ENCODE measurements at places on chromosomes 7 and 10.

- DNase-seq: no peak
These were observed 83.9 kb downstream of the SEC23IP start for GRCh38 chr10:119976421-119976820.

DNA sequence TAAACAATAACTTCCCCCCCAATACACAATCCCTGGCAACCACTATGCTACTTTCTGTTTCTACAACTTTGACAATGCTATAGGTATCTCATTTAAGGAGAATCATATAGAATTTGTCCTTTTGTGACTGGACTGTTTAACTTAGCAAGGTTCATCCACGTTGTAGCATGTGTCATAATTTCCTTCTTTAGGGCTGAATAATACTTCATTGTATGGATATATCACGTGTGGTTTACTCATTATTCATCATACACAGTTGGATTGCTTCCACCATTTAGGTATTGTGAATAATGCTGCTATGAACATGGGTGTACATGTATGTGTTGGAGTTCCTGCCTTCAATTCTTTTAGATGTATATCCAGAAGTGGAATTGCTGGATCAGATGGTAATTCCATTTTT, 111.0 kb downstream of the LMBR1 start:
- DNase-seq: no peak

GRCh38 chr7:28071570-28071969, 109.0 kb downstream of the JAZF1 start:
- no peak for DNase-seq

DNA sequence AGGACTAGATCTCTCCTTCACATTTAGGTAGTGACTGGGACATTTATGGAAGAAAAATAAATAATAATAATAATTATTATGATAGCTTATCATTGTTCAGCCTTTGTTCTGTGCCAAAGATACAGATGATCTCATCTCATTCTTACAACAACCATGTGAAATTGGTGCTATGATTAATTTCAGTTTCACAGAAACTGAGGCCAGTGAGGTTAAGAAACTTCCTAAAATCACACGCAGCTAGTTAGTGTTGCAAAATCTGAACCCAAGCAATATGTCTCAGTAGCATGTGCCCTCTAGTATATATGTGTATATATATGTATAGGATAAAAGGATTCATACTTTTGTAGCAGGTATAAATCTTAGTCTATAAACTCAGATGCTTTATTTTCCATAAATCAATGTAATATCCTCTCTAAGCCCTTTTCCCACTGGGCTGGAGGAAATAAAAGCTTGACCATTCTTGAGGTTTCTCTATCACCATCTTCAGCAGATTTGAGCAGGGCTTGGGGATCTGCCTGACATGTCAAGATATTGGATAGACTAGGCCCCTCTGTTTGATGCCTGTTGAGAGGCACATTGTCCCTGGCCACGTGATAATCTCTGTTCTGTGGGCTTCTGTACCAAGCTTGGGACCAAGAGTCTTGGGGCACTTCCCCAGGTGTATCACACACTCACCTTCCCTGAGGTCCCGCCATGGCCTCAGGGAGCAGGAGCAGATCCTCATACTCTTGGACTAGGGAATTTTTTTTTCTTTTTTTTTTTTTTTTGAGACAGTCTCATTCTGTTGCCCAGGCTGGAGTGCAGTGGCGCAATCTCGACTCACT, 172.6 kb upstream of the NRP1 start:
- DNase-seq: no peak

DNA sequence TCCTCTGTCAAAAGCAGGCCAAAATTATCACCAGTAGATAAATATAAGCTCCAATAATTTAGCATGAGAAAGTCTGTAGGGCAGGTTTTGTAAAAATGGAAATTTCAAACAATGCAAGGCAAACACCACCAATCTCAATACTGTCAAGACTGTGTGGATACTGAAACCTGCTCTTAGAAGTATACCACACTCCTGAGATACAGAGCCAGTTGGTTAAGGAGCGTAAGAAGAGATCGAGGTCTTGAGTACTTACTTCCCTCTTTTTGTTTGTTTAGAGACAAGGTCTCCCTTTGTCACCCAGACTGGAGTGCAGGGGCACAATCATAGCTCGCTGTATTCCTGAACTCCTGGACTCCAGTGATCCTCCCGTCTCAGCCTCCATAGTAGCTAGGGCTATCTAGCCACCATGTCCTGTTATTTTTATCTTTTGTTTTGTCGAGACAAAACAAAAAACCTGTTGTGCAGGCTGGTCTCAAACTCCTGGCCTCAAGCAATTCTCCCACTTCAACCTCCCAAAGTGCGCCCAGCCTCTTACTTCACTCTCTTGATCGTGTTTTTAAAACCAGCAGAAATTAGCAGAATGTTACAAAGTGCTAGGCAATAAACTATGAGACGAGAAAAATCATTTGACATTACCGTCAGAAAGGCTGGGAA, 205.7 kb downstream of the PARD3 start:
- no peak for DNase-seq

DNA sequence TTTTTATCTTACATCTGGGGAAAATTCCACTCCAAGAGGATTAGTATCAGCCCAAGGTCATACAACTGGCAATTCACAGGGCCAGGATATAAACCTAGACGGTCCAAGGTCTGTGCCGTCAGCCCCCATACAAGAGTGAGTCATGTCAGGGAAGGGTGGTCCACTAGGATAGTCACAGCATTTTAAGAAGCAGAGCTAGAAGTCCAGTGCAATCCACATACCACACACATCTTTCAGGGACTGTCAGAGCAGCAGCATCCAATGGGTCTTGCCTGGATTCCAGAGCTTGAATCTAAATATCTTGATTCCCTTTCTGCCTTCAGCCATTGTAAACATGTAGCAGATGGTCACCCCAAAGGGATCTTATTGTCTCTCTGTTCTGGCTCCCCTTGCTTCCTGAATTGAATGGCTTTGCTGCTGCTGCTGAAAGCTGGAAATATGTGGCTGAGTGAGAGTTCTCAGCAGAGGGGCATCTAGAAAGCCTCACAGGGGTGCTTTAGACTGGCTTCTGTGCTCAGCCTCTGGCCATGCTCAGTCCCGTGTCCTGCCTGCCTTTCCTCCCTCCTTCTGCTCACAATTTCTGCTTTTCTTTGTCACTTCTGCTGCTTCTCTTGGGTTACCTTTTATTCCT, 9.9 kb upstream of the OR6V1 start:
- DNase-seq: no peak

- no peak for DNase-seq
These were observed 175.7 kb downstream of the LRRN3 start for GRCh38 chr7:111266613-111267012.

DNA sequence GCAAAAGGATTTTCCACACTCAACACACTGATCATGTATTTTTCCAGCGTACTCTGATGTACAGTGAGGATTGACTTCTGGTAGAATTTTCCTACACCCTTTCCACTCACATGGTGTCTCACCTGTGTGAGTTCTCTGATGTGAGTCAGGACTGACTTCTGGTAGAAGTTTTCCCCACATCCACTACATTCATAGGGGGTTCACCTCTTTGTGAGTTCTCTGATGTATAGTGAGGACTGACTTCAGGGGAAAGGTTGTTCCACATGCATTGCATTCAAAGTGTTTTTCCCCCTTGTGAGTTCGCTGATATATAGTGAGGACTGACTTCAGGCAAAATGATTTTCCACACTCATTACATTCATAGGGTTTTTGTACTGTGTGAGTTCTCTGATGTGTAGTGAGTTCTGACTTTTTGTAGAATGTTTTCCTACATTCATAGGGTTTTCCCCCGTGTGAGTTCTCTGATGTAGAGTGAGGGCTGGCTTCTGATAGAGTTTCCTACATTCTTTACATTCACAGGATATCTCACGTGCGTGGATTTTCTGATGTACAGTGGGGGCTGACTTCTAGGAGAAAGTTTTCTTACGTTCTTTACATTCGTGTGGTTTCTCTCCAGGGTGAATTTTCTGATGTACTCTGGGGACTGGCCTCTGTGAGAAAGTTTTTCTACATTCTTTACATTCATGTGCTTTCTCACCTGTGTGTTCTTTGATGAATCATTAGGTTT, 146.5 kb downstream of the GLRX3 start:
- DNase-seq: no peak

DNA sequence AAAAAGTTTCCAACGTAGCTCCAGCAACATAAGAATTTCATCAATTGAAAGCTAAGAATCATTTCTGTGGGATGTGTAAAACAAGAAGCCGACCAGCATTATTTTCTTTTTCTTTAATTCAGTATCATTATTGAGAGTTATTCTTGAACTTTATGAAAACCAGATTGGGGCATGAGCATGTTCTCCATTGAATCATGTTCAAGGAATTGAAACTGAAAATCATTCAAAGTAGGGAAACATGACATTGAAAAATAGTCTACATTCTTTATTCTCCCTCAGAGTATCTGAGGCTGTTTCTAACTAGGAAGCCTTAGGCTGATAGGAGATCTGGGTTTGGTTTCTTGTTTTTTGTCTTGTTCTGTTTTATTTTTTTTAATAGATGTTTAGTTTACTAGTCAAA, 253.7 kb downstream of the DYNC1I1 start:
- no peak for DNase-seq

DNA sequence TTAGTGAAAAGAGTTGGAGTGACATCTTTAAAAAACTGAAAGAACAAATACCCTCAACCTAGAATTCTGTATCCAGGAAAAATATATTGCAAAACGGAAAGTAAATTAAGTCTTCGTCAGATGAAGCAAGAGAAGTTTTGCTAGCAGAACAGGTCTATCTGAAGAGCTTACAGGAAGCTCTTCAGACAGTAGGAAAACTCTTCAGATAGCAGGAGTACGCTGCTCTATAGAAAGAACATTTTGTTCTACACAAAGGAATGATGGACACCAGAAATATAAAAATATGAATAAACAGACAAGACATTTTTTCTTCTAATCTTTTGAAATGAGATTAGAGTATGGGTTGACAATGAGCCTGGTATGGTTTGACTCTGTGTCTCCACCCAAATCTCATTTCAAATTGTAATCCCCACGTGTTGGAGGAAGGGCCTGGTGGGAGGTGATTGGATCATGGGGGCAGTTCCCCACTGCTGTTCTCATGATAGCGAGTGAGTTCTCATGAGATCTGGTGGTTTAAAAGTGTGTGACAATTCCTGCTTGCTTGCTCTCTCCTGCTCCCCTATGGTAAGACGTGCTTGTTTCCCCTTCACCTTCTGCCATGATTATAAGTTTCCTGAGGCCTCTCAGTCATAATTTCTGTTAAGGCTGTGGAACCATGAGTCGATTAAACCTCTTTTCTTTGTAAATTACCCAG, 567.3 kb downstream of the AUTS2 start:
- DNase-seq: no peak

DNA sequence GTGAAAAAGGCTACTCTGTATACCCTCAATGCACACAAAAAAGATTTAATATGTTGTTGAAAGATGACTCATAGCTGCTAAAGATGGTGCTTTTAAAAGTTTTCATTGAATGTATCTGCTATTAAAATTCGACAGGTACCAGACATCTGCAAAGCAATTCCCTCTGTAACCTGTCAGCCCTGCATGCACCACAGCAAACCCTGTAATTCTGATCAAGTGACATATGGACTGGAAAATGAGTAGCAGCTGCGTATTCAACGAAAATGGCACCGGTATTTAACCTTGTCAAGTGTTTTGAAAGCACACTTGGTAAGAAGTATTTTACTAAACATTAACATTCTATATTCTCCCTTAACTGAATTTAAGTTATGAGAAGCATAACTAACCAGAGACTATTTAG, 58.2 kb upstream of the PTPRN2 start:
- DNase-seq: no peak

DNA sequence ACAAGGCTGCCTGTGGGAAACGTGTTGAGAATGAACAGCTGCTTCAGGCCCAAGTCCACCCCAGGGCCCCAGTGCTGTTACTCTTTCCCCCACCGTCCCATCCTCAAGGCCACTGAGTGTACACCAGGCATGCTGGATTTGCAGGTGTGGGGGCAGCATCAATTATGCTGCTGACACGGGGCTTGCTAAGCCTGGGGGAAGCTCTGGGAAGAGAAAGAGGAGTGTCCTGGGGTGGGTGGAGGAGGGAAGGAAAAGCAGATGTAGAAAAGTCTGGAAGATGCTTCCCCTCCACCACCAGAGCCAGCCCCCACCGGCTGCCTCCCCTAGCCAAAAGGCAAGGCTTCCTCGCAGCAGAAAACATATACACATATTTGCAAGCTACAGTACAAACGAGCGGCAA, 153.9 kb downstream of the CDH23 start:
- no peak for DNase-seq

GRCh38 chr7:112207765-112208164, 1.3 kb downstream of the ZNF277 start:
- no peak for DNase-seq

- no peak for DNase-seq
These were observed 544.9 kb upstream of the ADARB2 start for GRCh38 chr10:2282202-2282601.

DNA sequence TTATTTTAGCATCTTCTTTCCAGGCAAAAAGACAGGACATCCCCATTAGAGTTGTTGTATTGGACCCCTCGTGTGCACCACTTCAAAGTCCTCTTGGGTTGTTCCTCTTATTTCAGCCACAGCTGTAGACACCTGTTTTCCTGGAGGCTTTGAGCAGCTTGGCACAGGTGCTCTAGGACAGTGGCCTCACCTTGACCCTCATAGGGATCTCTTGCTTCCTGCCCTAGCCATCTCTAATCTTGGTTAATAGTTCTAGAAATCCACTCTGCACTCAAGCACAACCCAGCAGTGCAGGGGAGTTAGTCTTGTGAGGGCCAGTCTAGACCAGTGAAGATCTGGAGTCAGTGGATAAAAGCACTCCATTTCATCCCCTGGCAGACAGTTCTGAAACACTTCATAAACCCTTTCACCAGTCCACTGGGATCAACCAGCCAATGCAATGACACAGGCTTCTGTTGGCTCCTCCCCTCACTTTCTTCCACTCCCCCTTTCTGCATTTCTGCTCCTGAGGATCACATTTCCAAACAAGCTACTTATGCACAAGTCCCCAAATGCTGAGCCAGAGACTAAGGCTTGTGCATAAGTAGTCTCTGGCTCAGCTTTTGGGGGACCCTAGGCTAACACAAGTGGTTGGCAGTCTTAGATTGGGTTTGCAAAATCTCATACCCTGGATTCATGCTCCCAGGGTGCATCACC, 131.5 kb upstream of the LAMB4 start:
- DNase-seq: no peak

GRCh38 chr10:97888134-97888533, 38.5 kb downstream of the GOLGA7B start:
- DNase-seq: no peak

GRCh38 chr10:79331709-79332108, 15.6 kb upstream of the PPIF start:
- peak; percentile 86 for DNase-seq

- no peak for DNase-seq
These were observed 120.7 kb downstream of the MKX start for GRCh38 chr10:27624941-27625340.

DNA sequence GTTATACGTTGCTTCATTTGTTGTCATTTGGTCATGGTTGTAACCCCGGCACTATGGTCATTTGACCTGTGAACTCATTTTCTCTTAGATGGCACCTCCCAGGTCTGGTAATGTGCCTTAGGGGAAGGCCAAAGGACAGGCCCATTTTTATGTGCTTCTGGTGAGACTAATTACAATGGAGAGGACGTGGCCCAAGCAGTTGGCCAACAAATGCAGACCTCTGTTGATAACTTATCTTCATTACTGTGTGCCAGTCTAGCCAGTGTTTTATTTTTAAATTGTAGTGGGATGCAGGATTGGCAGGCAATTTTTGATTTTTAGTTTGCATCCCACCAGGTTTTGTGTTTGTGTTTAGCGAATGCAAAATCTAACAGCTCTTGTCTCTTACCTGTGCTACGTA, 321.5 kb upstream of the AKR1E2 start:
- DNase-seq: no peak

- no peak for DNase-seq
These were observed 2.8 kb downstream of the CAMK2G start for GRCh38 chr10:73871295-73872189.
